Activated CD4-positive, alpha-beta memory T cell treated with anti-CD3 and anti-CD28 coated beads, Interleukin-2, amount 10 ng/mL, durations not matched to agents 7 days and 5 days (primary cell): ENCODE measurements at places on chromosomes 4 and X. TPM values are rescaled to one million over a fixed set of nuclear protein-coding genes. Genes with fewer than 3 reads are reported as not detected.

The MAGEC2 gene
- total RNA-seq = not detected

The PPARGC1A gene
- total RNA-seq = not detected

The GRID2 gene
- not detected for total RNA-seq

The GPRASP1 gene
- total RNA-seq = 1.6 TPM

The TMPRSS11D gene
- total RNA-seq = not detected

The ATP1B4 gene
- not detected for total RNA-seq

The COX7B gene
- 250 TPM for total RNA-seq

The GAB1 gene
- 0.80 TPM for total RNA-seq

The C1GALT1C1 gene
- 35.5 TPM for total RNA-seq

The RBM47 gene
- total RNA-seq = 2.2 TPM

The TBC1D8B gene
- 1.4 TPM for total RNA-seq

The IL1RAPL1 gene
- total RNA-seq = not detected

The FHIP1A gene
- 0.05 TPM for total RNA-seq

The DCX gene
- total RNA-seq = not detected

The CXCL5 gene
- not detected for total RNA-seq

The IQSEC2 gene
- total RNA-seq = 0.48 TPM

The GAB3 gene
- total RNA-seq = 12.0 TPM

The NOX1 gene
- not detected for total RNA-seq

The NFKB1 gene
- 84.7 TPM for total RNA-seq

The LARP1B gene
- 13.8 TPM for total RNA-seq

The GC gene
- not detected for total RNA-seq

The DIAPH2 gene
- total RNA-seq = 11.0 TPM

The TIMM8A gene
- total RNA-seq = 8.4 TPM

The TAF7L gene
- not detected for total RNA-seq

The NAP1L3 gene
- total RNA-seq = 1.0 TPM

The LRIT3 gene
- total RNA-seq = 0.10 TPM

The PDE5A gene
- total RNA-seq = 1.1 TPM

The MAOA gene
- total RNA-seq = 6.5 TPM

The AKAP4 gene
- total RNA-seq = not detected

The CSAG3 gene
- 0.63 TPM for total RNA-seq

The IL3RA gene
- total RNA-seq = 35.2 TPM

The ARHGAP10 gene
- 19.7 TPM for total RNA-seq

The SLC10A4 gene
- total RNA-seq = not detected

The PLAC8 gene
- 183 TPM for total RNA-seq

The LETM1 gene
- total RNA-seq = 36.6 TPM

The TRIML2 gene
- total RNA-seq = not detected

The WAS gene
- total RNA-seq = 156 TPM

The SRD5A3 gene
- 11.8 TPM for total RNA-seq

The SSX4B gene
- not detected for total RNA-seq

The TBC1D14 gene
- 55.3 TPM for total RNA-seq

The FAM90A26 gene
- total RNA-seq = not detected

The KLB gene
- total RNA-seq = not detected

The MOSPD2 gene
- total RNA-seq = 12.9 TPM

The STOX2 gene
- not detected for total RNA-seq

The ADAD1 gene
- not detected for total RNA-seq

The CENPVL2 gene
- total RNA-seq = not detected

The GPM6B gene
- total RNA-seq = not detected

The AFM gene
- not detected for total RNA-seq

The MTNR1A gene
- total RNA-seq = not detected

The ZNF732 gene
- not detected for total RNA-seq

The GPR143 gene
- total RNA-seq = not detected
